ENCODE measurements at places on chromosomes 6 and 20. TPM values are rescaled to one million over a fixed set of nuclear protein-coding genes. Genes with fewer than 3 reads are reported as not detected.
A peak's percentile ranks its signal among the peaks of the same experiment; 100 is the strongest.

TOX2 gene
- total RNA-seq: 0.12 TPM

CALHM4 gene
- 0.39 TPM for total RNA-seq

MAP3K7 gene
- total RNA-seq: 18.3 TPM

SPO11 gene
- total RNA-seq: not detected

CPXM1 gene
- total RNA-seq: not detected

PRDM13 gene
- total RNA-seq: not detected

RIMS4 gene
- total RNA-seq: 3.2 TPM

CAP2 gene
- 10.9 TPM for total RNA-seq

ENPP3 gene
- total RNA-seq: not detected

HLA-DQB2 gene
- not detected for total RNA-seq

TGM2 gene
- total RNA-seq: 7.1 TPM

DNA sequence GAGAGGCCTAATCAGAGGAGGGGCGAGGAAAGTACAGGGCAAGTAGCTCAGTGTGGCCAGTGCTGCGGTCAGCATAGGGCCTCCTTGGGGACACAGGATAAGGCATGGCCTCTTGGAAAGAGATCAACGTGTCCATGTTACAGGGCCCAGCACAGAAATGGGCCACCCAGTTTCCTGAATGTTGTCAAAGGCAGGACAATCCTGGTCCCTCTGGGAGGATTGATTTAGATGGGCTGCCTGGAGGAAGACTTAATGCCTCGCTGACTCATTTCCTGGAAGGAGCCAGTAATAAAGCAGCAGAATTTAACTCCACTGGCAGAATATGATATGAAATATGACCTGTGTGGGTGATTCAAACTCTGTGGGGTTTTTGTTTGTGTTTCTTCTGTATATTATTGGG lies 16.6 kb downstream of the DDO start:
- DNase-seq: no peak

GRCh38 chr20:13852306-13852705 lies 67.5 kb downstream of the NDUFAF5 start:
- no peak for DNase-seq

- DNase-seq: no peak
Observed at GRCh38 chr20:63347081-63347741, 13.9 kb downstream of the CHRNA4 start.

DNA sequence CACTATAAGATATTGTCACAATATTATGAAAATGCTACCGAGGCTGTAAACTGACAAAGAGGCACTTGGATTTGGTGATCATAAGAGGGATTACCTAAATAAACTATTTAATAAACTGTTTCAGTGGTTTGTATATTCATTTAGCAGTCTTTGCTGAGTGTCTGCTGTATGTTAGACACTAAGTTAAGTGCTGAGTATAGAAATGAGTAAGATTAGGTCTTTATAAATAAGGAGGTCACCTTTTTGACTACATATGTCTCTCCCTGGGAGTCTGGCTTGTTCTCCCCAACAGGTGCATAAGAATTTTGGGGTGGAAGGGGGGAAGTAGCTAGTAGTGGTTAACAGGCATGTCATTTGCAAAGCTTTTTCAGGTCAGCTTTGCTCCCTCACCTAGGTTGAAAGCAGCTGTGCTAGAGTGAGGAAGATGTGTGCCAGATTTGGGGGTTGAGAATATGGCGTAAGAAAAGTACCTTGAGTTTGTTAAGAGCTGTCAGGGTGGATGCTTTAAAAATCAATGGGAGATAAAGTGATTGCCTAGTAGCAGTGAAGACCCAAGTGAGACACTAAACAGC lies 246.3 kb downstream of the ZFAND3 start:
- no peak for DNase-seq

- peak; percentile 31 for DNase-seq
Observed at GRCh38 chr20:36384022-36384619, 78.0 kb downstream of the DLGAP4 start.

GRCh38 chr6:40436685-40437604 lies 150.2 kb downstream of the LRFN2 start:
- DNase-seq: peak; percentile 35

- no peak for DNase-seq
Observed at GRCh38 chr6:166143011-166143410, 24.6 kb downstream of the TBXT start.

DNA sequence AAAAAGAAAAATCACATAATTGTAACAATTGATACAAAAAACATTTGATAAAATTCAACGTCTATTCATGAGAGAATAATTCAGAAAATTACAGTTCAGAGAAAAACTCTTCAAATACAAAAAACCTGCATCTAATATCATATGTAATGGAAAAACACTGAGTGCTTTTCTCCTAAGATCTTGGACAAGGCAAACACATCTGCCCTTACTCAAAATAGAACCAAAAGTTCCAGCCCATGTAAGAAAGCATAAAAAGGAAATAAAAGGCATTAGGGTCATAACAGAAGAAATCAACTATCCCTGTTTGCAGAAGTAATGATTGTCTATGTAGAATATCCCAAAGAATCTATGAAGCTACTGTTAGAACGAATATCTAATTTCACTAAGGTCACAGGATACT lies 721.4 kb downstream of the RFPL4B start:
- no peak for DNase-seq

DNA sequence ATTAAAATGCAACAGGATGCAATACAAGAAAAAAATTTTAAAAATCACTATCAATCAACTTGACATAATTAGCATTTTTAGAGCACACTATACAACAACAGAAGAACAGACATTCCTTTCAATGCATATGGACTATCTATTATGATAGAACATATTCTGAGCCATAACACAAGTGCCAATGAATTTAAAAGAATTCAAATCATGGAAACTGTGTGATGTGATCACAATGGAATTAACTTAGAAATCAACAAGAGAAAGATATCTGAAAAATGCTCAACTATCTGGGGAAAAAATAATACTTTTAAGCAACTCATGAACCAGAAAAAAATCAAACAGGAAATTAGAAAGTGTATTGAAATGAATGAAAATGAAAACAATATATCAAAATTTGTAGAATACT lies 106.3 kb downstream of the ADTRP start:
- no peak for DNase-seq

- no peak for DNase-seq
Observed at GRCh38 chr6:153083869-153084268, 47.2 kb downstream of the RGS17 start.

DNA sequence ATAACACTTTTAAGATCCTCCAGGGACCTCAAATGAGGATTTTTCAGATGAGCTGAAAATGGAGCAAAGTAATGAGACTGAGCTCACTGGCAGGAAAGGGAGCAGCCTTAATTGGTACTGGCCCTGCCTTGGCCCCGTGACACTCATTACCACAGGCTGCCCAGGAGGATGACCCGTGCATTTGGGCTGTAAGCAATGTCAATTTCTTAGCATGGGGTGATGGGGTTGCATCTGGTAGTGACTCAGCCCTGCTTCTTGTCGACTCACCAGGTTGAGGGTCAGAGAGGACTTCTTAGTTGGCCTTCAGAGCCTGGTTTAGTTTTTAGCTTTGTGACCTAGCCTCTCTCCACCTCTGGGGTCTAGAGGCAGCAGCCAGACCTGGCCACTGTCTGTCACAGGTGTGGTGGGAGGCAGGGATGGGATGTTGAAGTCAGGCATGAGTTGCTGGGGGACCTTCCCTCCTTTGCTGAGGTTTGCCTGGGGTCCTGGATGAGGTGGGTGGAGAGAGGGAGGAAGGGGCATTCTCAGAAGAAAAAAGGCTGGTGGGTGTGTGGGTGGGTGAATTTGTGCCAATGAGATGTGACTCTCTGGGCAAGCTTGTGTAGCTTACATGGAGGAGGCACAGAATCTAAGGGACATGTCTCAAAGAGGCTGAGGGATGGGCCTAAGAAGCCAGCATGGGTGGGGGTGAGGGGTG lies 25.9 kb upstream of the EPB41L1 start:
- no peak for DNase-seq

DNA sequence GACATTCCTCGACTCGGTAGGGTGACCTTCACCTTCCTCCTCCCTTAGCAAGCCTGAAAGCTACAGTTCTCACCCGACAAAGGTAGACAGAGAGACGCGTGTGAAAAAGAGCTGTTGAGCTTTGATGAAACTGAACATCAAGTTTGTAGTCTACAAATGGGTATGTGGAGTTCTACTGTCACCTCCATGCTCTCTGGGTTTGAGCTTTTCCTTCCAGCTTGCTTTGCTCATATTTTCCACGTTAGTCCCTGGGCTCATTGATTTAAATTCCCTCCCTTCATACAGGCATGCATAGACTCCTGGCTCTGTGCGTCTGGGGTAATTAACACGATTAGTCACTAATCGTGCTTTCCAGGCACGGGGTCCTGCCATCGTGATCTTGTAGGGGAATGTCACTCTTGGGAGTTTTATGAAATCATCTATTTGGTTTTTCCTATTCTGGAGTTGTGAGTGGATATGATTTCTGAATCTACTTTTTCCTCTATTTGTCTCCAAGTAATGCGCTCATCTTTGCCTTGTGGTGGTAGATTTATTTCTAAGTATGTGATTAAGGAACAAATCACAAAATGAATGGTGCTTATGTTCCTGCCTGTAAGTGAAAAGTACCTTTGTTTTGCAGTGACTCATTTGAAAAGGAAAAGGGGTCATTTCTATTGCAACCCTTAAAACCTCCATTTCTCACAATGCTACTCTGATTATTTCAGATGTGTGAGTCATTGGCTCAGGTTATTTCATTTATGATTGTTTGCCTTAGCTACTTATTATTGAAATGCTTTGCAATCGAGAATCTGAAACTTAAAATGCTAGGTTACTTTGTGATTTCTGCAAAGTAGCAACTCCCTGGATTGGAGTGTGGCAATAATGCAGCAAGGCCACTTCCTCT lies 154.6 kb downstream of the ZDHHC14 start:
- peak; percentile 22 for DNase-seq

DNA sequence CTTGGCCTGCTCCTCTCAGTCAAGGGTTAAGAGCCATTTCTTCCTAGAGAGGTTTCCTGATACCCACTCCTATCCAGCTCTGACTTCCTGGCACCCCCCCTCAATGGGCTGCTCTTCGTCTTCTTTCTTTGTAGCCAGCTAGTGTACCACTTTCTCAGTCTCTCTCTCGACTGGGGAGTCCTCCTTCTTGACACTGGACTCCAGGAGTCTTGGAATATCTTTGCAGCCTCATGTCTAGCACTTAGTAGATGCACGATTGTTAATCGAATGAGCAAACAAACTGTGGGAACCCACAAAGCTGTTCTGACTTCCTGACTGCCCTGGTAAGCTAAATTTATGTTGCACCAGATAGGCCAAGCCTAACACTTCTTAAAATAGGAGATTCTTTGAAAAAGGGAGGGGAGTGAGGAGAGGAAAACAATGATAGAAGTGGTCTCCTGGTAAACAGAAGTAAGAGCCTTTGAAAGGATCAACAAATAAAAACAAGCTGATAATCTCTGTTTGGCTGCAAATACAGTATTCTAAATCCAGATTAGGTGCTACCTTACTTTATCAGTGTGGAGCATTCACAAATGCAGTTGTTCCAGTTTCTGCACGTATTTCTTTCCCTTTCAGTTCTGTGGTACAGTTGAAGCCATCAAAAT lies 160.1 kb upstream of the CITED2 start:
- DNase-seq: no peak

- DNase-seq: no peak
Observed at GRCh38 chr6:139904568-139904967, 530.1 kb upstream of the CITED2 start.

DNA sequence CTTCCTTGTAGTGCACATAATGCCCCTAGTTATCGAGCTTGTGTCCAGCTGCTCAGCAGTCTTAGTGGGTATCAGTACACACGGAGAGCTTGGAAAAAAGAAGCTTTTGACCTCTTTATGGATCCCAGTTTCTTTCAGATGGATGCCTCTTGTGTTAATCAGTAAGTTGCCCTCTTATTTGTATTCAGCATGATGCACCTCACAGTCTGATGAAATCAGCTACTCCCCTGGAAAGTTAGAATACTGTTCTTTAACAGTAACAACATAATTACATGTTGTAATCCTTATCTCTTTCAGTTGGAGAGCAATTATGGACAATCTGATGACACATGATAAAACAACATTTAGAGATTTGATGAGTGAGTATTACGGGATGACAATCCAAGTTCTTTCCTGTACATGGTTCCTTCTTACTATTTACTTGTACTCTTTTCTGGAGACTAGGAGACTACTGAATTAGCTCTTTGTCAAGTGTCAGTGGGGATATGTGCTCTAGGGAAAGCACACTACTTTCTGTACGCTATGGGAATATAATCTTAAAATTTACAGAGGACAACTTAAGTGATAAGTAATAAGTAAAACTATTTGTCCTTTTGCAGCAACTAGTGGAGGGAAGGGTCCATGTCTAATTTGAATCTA lies 39.1 kb downstream of the PGM3 start:
- no peak for DNase-seq

DNA sequence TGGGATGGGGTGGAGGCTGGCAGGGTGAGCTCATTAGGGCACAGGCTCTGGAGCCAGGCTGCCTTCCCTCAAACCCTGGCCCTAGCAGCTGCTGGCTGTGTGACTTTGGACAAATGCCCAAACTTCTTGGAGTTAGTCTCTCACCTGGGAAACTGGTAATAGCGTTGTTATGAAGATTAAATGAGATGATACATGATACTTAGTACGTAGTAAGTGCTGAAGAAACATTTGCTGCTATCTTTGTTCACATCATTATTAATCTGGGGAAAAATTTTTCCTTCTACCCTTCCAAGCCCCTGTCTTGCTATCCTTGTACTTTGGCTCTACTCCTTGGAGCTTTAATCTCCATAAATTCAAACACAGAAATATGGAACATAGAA lies 22.3 kb upstream of the PPARD start:
- DNase-seq: no peak

GRCh38 chr6:143615785-143616184 lies 62.0 kb upstream of the PHACTR2 start:
- no peak for DNase-seq

- no peak for DNase-seq
Observed at GRCh38 chr20:26214991-26215390, 518.3 kb upstream of the ZNF337 start.

GRCh38 chr6:165227644-165228329 lies 81.6 kb downstream of the C6orf118 start:
- peak; percentile 48 for DNase-seq

- DNase-seq: no peak
Observed at GRCh38 chr20:45550765-45551164, 3.6 kb upstream of the EPPIN start.

GRCh38 chr6:103784117-103784516 lies 1075.6 kb downstream of the HACE1 start:
- no peak for DNase-seq

DNA sequence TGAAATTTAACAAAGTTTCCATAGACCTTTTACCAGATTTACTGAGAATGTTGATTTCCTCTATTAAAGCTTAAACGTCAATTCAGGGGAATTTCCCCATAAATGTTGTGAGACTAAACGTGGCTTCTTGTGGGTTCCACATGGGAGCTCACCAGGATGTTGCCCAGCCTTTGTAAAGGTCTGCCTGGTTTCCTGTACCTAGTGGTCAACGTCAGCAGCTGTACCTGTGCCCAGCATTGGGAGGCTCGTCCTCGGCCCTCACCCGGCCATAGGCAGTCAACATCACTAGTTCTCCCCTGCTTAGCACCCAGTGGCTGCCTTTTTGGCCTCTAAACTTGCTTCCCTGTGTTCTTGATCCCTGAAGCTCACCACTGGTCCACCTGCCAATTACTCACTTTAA lies 22.1 kb upstream of the CD83 start:
- DNase-seq: no peak

- no peak for DNase-seq
Observed at GRCh38 chr20:10634211-10634610, 39.6 kb downstream of the JAG1 start.

Measured in H4 (cell line).